ENCODE measurements at places on chromosomes 1 and 21.

GRCh38 chr1:243465081-243465480 lies 209.2 kb downstream of the SDCCAG8 start:
- no peak for DNase-seq

DNA sequence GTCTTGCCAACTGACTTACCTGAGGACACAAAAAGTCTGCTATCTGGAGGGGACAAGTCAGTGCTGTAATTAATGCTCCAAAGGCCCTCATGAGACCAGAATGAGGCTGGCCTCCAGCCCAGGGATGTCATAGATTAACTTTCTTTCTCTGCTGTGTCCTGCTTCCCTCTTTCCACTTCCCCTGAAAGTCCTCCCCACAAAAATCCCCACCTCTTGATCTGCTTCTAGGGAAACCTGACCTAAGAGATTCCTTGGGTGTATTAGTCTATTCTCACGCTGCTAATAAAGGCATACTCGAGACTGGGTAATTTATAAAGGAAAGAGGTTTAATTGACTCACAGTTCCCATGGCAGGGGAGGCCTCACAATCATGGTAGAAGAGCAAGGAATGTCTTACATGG lies 39.2 kb downstream of the RUNX3 start:
- no peak for DNase-seq

DNA sequence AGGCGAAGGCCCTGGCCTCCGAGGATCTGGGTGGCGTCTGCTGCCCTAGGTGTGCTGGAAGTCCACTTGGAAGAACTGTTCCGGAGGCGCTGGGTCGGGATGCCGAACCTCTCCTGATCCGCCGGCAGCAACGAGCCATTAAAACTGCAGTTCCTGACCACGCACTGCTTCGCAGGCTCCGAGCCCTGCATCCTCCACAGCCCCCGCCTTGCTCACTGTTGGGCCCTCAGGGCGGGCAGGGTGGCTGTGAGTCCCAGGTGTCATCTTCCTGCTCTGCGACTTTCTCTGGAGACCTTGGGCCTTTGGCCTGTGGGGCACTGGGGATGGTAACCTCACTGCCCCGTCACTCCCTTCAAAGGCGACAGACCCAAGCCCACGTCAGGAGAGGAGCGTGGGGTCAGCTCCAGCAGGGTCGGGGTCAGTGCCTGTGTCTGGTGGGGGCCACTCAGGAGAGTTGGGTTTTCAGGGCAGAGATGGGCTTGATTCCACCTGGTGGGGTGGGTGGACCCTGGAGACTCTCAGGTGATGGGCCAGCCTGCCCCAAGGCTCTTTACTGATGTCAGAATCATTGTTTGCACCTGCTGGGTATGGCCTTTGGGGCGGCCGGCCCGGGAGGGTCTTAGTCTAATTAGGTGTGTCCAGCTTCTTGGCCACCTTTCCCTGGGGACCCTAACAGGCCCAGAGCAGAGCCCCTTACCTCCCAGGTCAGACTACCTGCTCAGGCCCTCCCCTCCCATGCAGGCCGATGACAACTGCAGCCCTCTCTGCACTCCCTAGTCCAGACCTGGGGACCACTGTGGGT lies 3.1 kb downstream of the PRXL2B start:
- DNase-seq = no peak

- DNase-seq = no peak
Observed at GRCh38 chr21:15007716-15008296, 57.0 kb downstream of the NRIP1 start.

- no peak for DNase-seq
Observed at GRCh38 chr1:229874136-229874535, 192.9 kb upstream of the GALNT2 start.

- DNase-seq = peak; percentile 13
Observed at GRCh38 chr1:206715120-206715519, 30.4 kb downstream of the MAPKAPK2 start.

GRCh38 chr1:51955797-51956527 lies 34.5 kb downstream of the RAB3B start:
- no peak for DNase-seq

- DNase-seq = no peak
Observed at GRCh38 chr1:154448331-154448811, 43.2 kb downstream of the IL6R start.

- DNase-seq = no peak
Observed at GRCh38 chr1:118948846-118949245, 39.3 kb downstream of the TBX15 start.

DNA sequence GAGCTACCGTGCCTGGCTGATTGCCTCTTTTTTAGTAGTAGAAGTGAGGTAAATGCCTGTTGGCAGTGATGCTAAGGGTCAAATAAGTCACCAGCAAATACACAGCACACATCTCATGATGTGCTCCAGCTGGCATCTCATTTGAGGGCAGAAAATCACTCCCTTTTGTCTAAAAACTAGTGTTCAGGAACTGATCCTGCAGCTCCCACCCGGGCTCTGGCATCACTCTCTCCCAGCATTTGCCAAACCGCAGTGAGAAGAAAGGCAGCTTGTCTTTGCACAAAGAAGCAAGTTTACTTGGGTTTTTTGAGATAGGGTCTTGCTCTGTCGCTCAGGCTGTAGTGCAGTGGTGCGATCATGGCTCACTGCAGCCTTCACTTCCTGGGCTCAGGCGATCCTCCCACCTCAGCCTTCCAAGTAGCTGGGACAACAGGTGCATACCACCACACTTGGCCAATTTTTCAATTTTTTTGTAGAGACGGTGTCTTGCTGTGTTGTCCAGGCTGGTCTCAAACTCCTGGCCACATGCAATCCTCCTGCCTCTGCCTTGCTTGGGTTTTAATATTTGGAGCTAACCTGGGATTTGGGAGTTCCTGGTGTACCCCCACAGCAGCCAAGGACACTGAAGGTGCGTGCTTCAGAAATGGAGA lies 4.1 kb downstream of the RBP7 start:
- DNase-seq = no peak

GRCh38 chr1:207888652-207889051 lies 22.3 kb downstream of the CD34 start:
- no peak for DNase-seq

DNA sequence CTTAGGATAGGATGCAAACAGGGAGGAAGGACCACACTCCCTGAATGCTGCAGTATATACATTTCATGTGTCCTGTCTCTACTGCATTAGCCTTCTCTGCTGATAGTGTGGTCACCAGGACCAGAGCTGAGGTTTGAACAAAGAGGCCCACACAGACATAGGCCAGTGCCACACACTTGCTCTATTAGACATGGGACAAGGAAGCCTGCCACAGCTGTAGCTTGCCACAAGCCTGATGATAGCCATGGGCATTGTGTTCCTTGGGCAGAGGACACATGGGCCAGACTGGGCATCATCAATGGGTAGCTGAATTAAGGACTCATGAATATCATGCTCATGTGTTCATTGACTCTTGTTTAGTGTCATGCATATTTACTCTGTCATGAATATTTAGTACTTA lies 10.4 kb downstream of the CAMSAP2 start:
- no peak for DNase-seq

DNA sequence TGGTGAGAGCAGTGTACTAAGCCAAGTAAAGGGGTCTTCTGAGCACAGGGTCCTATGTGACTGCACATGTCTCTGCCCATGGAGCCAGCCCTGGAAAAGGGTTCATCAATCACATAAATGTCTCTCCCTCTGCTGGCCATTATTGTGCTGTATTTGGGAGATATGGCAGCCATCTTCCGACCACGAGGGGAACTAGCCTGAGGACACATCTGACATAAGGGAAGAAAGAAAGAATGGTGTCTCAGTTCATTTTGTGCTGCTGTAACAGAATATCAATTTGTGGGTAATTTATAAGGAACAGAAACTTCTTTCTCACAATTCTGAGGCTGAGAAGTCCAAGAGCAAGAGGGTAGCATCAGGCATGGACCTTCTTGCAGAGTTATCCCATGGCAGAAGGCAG lies 55.1 kb upstream of the GJA5 start:
- no peak for DNase-seq

- peak; percentile 29 for DNase-seq
Observed at GRCh38 chr1:227318016-227318852, at the start of gene CDC42BPA. TSS of gene CDC42BPA (minus strand) at chr1:227318492. CDS start at chr1:227317182, 1,310 bp downstream.

All from activated T-cell treated with anti-CD3 and anti-CD28 coated beads, Interleukin-2, amount 50 U/mL, for 1 hour (primary cell).